ENCODE measurements at places on chromosomes 12 and 14. TPM values are rescaled to one million over a fixed set of nuclear protein-coding genes. Genes with fewer than 3 reads are reported as not detected.

- no peaks in the 10 kb centered on the region for H3K36me3 ChIP-seq
- no peak overlapping the region for H3K27ac ChIP-seq
- H3K27me3 ChIP-seq: no peaks in the 10 kb centered on the region
- H3K4me1 ChIP-seq: no peaks in the 10 kb centered on the region
- no peak for DNase-seq
Observed at GRCh38 chr12:3003357-3003992, 44.3 kb downstream of the TEAD4 start.

The KRT79 gene
- not detected for total RNA-seq

DNA sequence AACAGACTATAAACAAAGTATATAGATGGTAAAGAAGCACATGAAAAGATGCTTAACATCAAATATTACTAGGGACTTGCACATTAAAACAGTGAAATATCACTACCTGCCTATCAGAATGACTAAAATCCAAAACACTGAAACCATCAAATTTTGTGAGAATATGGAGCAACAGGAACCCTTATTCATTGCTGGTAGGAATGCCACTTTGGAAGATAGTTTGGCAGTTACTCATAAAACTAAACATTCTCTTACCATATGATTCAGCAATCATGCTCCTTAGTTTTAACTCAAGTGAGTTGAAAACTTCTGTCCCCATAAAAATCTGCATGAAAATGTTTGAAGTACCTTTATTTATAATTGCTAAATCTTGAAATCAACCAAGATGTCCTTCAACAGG lies 297.6 kb downstream of the DAD1 start:
- no peaks in the 10 kb centered on the region for H3K4me1 ChIP-seq
- H3K4me3 ChIP-seq: no peak overlapping the region
- H3K36me3 ChIP-seq: no peaks in the 10 kb centered on the region
- no peaks in the 10 kb centered on the region for H3K27me3 ChIP-seq

The TCL1A gene
- total RNA-seq: not detected

The HOXC10 gene
- not detected for total RNA-seq

DNA sequence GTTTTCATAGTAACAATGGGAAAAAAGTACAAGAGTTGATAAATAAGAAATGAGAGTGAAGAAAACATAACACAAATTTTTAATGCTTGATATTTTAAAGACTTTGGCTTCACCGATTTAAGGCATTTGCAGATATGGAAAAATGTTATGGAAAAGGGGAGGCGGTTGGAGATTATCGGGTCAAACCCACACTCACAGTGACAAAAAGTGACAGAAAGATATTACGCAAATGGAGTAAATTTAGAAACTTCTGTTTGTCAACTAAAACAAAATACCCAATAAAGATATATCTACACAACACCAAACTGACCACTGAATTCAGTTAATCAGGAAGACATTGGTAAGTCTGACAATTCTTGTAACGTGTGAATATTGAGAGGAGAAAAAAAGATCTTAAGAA lies 2.5 kb downstream of the PPP1R12A start:
- no peak overlapping the region for H3K27ac ChIP-seq
- H3K4me3 ChIP-seq: peak overlapping the region; percentile 97
- DNase-seq: no peak
- no peaks in the 10 kb centered on the region for H3K27me3 ChIP-seq

- H3K4me3 ChIP-seq: peak overlapping the region; percentile 77
- no peaks in the 10 kb centered on the region for H3K27me3 ChIP-seq
- H3K27ac ChIP-seq: peak overlapping the region; percentile 95
- peaks cover 64% of the 10 kb centered on the region for H3K4me1 ChIP-seq
Observed at GRCh38 chr14:22096514-22096895, 422.9 kb upstream of the OR4E1 start.

DNA sequence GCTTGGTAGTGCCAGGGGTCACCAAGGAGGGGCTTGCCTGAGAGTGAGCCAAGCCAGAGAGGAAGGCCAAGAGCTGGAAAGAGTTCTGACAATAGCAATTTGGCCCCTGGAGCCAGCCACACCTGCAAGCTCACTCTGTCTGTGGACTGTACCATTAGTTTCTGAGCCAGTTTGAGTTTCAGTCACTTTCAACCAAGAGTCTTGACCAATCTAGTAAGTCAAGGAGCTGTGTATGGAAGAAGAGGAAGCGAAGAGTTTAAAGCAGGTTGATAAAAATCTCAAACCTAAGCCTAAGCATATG lies 38.5 kb downstream of the NT5DC3 start:
- H3K36me3 ChIP-seq: peaks cover 3% of the 10 kb centered on the region
- no peak overlapping the region for H3K27ac ChIP-seq
- peaks cover 3% of the 10 kb centered on the region for H3K4me1 ChIP-seq
- H3K27me3 ChIP-seq: no peaks in the 10 kb centered on the region
- H3K4me3 ChIP-seq: no peak overlapping the region
- DNase-seq: no peak

The GPRC5D gene
- 0.22 TPM for total RNA-seq

DNA sequence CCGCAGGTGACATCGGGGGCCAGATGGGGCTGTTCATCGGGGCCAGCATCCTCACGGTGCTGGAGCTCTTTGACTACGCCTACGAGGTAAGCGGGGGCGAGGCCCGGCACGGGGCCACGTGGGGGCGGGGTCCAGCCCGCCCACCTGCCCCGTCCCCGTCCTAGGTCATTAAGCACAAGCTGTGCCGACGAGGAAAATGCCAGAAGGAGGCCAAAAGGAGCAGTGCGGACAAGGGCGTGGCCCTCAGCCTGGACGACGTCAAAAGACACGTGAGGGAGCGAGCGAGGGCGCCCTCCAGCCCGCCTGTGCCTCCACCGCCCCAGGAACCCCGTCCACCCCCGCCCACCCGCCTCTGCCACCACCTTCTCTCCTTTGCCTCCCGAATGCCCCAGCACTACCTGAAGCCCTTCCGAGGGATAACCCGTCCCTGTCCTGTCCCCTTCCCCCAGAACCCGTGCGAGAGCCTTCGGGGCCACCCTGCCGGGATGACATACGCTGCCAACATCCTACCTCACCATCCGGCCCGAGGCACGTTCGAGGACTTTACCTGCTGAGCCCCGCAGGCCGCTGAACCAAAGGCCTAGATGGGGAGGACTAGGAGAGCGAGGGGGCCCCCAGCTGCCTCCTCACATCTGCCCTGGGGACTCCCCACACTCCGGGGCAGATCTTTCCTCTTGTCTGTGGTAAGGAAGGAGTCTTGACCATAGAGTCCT lies 3.9 kb upstream of the SMARCD1 start:
- H3K4me1 ChIP-seq: peaks cover 18% of the 10 kb centered on the region
- H3K27me3 ChIP-seq: no peaks in the 10 kb centered on the region
- DNase-seq: no peak
- no peak overlapping the region for H3K4me3 ChIP-seq

The GALNT16 gene
- total RNA-seq: not detected

Data from activated CD4-positive, alpha-beta T cell treated with anti-CD3 and anti-CD28 coated beads, Interleukin-2, amount 10 ng/mL, durations not matched to agents 7 days and 5 days (primary cell).